ENCODE measurements at places on chromosomes 16 and 17.
A peak's percentile ranks its signal among the peaks of the same experiment; 100 is the strongest.

- no peak for DNase-seq
Measured at GRCh38 chr17:56917559-56918296, 3.9 kb upstream of the TRIM25 start.

- DNase-seq = no peak
Measured at GRCh38 chr17:78706271-78706915, 75.7 kb downstream of the CYTH1 start.

DNA sequence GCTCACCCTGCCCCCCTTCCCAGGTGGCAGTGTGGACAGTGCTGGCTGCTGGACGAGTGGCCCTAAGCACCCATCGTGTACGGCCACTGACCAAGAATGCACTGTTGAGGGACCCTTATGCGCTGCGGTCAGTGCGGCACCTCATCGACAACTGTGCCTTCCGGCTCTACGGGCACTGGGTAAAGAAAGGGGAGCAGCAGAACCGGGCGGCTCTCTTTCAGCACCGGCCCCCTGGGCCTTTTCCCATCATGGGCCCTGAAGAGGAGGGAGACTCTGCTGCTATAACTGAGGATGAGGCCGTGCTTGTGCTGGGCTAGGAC is 5.1 kb downstream of the CFAP119 start:
- DNase-seq = no peak

- peak; percentile 18 for DNase-seq
Measured at GRCh38 chr17:74466111-74466827, at the start of gene CD300A. Gene CD300A, plus strand, starts transcription at chr17:74466634. Its CDS starts 70 bp downstream, at chr17:74466704.

DNA sequence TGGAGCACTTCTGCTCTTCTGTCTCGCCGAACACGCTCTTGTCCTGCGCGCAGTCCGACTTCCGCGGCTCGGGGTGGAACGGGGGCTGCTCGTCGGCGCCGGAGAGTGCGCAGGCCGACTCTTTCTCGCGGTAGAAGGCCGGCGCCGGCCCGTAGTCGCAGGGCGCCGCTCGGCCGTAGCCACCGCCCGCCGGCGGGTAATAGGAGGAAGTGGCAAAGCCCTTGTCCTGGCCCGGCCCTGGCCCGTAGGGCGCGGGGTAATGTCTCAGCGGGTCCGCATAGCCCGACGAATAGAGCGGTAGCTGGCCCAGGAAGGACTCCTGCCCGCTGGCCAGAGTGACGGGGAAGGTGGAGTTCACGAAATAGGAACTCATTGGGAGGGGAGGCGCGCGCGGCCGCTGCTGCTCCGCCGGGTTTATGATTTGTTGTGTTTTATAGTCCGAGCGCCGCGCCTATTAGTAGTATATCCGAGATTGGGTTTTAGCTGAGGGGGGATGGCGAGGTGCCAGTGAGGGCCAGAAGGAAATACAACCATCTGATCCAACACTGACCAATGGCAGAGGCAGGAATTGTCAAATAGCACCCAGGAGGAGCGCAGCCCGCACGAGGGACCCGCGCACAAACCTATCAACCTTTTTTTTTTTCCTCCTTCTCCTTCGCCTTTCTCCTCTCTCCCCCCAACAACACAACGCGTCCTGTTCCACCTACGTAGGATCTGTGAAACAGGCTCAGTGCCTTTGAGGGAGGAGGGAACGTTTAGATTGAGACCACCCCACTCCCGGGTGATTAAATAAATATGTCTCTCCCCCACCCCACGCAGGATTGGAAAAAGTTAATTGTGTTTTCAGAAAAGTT is 4.4 kb upstream of the HOXB5 start:
- peak; percentile 45 for DNase-seq

GRCh38 chr16:72856797-72857196 is 191.1 kb downstream of the ZFHX3 start:
- no peak for DNase-seq

DNA sequence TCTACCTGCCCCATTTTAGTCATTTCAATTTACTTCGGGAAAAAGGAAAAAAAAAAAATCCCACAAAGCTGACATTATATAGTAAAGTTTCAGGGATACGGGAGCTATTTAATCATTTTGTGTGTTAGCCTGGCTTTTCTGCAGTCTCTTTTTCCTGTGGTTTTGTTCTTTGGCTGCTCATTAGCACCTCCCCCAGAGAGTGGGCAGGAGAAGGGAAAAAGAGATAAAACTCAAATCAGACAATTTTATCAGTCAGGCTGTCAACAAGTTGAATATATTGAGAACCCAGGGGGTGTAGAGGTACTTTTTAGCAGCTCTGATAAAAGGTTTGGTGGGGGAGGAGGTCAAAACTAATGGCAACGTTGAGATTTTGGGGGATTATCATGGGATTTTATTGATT is 559.0 kb upstream of the PSMD7 start:
- DNase-seq = no peak

GRCh38 chr17:55417411-55418268 is 4.0 kb downstream of the MMD start:
- DNase-seq = no peak

GRCh38 chr16:77874347-77874746 is 86.0 kb downstream of the VAT1L start:
- DNase-seq = no peak

GRCh38 chr17:3846437-3847164 is 555 bp upstream of the NCBP3 start:
- DNase-seq = no peak

DNA sequence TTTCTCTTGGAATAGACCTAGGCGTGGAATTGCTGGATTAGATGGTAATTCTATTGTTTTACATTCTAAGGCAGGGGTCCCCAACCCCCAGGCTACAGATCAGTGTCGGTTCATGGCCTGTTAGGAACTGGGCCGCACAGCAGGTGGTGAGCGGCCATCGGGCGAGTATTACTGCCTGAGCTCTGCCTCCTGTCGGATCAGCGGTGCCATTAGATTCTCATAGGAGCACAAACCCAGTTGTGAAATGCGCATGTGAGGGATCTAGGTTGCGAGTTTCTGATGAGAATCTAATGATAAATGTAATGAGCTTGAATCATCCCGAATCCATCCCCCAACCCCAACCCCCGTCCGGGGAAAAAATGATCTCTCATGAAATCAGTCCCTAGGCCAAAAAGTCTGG is 23.0 kb downstream of the NLRC5 start:
- no peak for DNase-seq

DNA sequence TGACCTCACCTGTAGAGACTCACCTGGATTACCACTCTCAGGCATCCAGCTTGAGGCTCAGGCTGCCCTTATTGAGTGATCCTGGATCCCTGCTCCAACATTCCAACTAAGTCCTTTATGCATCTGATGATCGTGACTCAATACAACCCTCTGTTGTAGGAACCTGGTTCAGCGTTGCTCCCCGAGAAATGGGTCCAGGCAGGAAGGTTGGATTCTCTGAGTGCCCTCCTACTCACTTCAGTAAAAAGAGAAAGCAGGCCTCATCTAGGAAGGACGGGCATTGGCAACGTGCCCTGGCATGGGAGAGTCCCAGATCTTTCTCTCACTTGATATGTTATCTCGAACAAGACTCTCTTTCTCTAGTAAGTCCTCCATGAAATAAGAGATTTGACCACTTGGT is at the start of gene OR3A1:
TSS of gene OR3A1 (minus strand) at position 101 of the 400 bp plus-strand sequence. CDS start 5,778 bp downstream, outside the sequence.
- DNase-seq = no peak

GRCh38 chr17:31673076-31673475 is 186.0 kb downstream of the COPRS start:
- DNase-seq = no peak

- DNase-seq = no peak
Measured at GRCh38 chr16:83316458-83316857, 491.3 kb upstream of the HSBP1 start.

DNA sequence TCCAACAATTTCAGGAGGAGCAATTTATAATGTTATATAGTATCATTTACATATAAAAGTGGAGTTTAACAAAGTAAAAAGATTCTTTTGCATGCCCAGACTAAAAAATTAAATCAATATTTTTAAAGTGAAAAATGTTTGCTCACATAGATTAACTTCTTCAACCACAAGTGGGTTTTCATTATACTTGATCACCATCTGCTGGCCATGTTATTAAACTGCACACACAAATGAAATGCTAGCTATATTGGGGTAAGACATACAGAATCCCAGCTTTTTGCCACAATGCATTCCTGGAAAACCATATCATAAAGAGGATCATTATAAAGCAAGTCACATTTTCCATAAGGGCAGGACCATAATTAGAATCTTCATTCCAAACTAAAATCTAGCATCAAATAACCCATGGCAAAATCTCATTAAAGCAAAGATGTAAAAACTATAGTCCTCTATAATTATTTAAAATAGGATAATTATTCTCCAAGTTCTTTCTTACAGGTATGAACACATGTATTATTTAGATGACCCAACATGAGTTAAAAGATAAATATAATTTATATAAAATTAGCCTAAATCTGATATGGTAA is 26.3 kb downstream of the CEP112 start:
- DNase-seq = peak; percentile 60

DNA sequence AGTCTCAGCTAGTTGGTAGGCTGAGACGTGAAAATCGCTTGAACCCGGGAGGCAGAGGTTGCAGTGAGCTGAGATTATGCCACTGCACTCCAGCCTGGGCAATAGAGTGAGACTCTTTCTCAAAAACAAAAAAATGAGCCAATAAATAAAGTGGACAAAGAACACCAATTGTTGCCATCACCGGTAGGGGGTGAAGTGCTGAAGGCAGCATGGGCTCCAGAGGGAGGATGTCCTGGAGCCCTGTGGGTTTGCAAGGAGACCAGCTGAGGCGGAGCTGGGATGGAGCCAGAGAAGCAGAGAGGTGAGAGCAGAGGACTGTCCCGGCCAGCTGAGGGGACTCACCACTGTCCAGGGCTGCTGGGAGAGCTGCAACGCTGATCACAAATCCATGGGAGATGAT is 13.8 kb downstream of the CHST6 start:
- no peak for DNase-seq

GRCh38 chr17:27321372-27321771 is 27.5 kb downstream of the WSB1 start:
- no peak for DNase-seq

- peak; percentile 65 for DNase-seq
Measured at GRCh38 chr17:81412490-81413093, 17.3 kb downstream of the BAHCC1 start.

All from CD4-positive, alpha-beta T cell treated with Interleukin-12 subunit alpha and Interleukin-12 subunit beta, for 1 hour (primary cell).